ENCODE measurements at places on chromosomes 5 and 9.

DNA sequence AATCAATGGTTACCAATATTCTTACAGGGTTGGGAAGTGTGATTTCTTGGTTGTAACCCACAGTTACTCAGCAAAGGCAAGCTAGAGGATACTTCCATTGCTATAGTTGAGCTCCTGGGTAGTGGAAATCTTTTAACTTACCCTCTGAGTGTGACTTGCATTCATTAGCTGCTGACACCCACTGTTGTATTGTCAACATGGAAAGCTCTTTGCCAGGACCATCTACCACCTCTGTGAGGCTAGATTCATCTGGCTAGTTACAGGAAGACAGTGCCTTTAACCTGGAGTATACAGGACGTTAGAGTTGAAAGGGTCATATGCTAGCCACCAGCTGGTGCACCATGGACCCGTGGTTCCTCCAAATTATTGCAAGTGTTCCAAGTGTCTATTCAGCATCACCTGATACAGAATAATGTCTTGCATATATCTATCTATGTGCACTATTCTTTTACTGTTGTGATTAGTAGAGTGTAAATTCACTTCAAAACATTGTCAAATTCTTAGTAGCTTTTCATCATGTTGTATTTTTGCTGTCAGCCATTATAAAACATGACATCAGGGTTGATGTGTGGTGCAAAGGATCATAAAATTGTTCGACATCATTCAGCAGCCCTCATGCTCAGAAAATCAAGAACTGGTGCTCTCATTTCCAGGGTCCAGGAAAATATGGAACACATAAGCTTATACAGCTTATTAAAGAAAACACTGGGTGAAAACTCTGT, 239.0 kb downstream of the PJA2 start:
- no peak for DNase-seq

DNA sequence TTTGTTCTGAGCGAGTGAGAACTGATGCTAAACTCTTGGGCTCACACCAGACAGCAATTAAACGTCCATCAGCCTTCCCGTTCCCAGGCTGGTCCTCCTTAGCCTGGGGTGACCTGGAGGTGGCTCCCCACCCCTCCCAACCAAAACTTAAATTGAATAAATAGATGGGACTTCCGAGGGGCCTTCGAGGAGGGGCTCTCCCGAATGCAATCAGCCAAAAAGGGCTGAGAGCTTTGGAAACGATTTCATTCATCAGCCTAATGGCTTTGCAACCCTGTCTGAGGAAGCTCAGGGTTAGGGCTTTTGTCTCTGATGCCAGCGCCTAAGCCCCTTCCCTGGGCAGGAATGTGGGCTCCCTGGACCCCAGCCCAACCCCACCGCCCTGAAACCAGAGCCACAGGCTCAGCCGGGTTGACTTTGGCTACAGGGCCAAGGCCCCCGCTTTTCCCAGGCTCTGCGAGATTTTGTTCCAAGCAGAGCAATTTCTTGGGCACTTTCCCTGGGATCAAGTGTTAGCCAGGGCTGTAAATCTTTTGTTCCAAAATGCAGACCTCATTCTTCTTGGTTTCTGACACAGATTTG, 29.2 kb downstream of the LHX3 start:
- DNase-seq: no peak

GRCh38 chr9:81558091-81558830, 131.1 kb downstream of the TLE1 start:
- no peak for DNase-seq

GRCh38 chr5:179792612-179793467, 946 bp upstream of the LTC4S start:
- DNase-seq: no peak

GRCh38 chr5:4949108-4949507, 191.0 kb upstream of the ADAMTS16 start:
- no peak for DNase-seq

- DNase-seq: no peak
Measured at GRCh38 chr9:91852801-91853347, 97.2 kb downstream of the ROR2 start.

DNA sequence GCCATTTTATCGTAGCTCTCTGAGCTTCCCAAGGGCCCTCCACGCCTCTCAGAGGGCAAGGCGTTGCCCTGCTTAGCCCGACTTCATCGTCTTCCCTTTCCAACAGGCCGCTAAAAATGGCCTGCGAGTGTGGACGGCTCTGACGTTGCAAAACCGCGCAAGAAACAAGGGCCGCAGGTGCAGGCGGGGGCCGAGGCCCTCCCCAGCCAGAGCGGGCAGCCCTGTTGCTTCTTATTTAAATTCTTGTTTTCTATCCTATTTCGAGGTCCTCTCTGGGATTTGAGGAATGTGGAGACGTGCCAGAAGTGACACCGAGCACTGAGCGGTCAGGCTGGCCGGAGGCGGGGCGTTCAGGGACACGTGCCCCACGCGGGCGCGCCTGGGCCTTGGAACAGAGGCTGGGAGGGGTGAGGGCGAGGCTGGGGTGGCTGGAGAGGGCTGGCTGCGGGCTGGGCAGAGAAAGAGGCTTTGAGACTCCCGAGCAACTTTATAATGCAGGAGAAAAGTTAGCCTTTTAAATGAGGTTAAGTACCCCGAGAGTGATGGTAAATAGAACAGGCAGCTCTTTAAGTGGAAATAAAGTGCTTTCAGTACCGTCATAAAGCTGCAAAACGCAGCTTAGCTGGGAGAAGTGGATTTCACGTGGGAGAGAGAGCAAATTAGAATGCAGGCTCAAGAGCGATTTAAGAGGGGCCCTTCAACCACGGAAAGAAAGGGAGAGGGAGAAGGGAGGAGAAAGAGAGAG, 243.6 kb downstream of the AUH start:
- peak; percentile 32 for DNase-seq

DNA sequence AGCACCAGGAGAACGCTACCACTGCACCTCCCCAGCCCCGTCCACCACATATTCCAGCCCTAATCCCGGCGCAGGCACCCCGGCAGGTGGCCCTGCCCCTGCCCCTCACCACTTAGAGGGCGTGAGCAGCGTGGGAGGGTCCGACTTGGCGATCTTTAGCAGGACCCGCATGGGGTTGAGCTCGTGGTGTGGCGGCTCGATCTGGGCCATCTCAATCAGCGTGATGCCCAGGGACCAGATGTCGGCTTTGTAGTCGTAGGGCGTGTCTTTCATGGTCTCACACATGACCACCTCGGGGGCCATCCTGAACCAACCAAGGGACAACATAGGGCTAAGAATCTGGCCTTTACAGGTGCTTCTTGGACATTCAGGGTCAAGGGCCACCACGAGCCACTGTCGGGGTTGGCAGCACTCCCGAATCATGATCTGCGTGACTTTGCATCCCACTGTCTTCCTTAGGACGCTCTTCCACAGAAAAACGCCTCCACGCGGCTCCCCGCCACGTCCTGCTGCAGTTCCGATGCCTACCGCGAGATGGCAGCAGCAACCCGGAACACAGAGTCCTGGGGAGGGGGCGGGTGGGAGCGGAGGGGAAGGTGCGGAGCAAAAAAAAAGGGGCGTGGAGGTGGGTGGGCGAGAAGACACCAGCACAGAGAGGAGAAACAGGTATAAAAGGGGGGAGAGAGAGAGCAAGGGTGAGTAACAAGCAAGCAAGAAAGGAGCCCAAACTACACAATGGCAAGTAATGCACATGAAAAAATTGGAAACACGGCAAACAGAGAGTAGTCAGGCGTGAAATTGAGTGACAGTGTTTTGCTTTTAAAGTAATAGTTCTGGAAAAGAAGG, 81.3 kb downstream of the STK10 start:
- peak; percentile 46 for DNase-seq

DNA sequence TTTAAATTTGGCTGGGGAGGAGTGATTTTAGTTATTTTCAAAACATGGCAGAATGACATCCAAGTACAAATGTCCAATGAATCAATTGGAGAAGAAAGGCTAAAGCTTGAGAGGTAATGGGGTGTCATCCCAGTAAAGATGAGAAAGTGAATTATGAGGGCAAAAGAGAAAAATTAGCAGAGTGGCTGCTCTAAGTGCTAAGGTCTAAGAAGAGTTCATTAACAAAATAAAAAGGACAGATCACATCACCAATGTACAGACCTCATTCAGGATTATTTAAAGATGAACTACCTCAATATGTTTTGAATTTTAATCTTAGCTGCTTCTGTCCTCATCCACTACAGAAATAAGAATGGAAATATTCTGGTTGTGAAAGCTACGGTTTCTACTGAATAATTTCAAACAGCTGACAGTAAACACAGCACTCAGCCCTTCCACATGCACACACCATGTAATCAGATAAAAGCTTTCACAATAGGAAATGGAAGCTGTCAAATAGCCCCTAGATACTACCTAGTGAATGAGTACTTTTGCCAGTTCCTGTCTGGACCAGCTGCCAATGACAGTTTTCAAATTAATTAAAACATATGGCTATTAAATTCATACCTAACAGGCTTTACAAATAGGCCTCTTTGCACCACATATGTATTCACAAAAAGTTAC, 171.5 kb downstream of the SSBP2 start:
- peak; percentile 57 for DNase-seq

DNA sequence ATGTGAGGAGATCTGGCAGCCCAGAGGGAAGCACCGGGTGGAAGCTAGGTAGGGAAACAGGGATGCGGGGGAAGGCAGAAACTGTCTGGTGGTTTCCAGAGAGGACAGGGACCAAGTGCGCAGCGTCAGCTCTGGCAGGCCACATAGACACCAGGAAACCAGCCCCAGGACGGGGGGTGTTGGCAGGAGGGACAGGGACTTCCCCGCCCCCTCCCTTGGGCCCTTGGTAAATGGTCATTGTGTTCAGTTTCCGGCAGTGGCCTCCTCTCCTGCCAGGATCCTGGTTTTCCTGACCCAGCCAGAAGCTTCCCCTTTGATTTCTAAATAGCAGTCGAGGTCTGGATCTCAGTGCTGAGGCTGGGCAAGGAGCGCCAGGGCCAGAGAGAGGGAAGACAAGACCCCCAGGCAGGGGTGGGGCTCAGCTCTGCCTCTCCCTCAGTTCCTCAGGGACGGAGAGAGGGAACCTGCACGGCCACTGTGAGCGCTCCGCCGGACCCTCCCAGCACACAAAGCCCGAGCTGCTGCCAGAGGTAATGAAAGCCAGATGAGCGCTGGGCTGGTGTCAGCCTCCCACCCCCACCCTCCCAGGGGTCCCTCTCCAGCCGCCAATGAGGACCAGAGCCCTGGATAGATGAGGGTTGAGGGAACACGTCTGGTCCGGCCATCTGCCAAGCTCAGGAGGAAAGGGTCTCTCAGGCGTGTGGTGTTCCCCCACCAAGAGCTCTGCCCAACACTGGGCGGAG, 1.8 kb downstream of the RALGDS start:
- peak; percentile 46 for DNase-seq

GRCh38 chr5:28729067-28729466, 1690.7 kb upstream of the CDH9 start:
- DNase-seq: no peak

DNA sequence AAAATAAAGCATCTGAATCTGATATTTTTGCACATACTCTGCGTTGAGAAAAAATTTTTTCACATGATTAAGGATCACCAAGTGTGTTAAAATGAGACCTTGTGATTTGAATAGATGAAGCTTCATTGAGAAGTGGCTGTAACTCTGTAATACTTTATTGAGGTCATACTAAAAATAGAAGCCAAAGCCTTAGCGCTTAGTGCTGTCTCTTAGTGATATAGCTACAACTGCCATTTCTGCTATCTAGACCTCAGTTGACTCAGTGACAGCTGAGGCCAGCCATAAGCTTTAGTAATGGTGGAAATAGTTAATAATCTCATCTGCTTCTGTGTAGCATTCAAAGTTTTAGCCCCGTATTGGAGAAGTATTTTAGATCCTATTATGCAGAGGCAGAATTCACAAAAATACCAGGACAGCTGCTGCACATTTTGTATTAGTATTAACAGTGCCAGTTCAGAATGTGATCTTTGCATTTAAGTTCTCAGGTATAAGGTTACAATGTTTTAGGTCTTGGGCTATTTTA, 107.4 kb upstream of the SGCD start:
- DNase-seq: no peak

GRCh38 chr5:97455996-97456395, 272.9 kb upstream of the RIOK2 start:
- no peak for DNase-seq

DNA sequence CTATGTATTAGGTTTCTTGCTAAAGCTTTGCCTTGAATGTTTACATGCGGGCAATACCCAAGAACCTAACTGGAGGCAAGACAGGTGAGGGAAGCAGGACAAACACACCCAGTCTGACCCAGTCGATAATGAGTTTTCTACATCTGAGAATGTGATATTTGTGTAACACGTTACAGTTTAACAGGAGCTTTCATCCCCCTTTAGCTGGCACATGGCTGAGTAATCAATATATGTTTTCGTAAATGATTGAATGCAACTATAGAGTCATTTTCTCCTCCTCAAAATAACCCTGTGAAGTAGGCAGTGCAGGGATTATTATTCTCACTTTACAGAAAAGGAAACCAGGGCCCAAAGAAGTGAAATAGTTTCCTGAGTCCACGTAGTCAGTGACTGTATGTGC, 84.7 kb upstream of the HTR4 start:
- no peak for DNase-seq

DNA sequence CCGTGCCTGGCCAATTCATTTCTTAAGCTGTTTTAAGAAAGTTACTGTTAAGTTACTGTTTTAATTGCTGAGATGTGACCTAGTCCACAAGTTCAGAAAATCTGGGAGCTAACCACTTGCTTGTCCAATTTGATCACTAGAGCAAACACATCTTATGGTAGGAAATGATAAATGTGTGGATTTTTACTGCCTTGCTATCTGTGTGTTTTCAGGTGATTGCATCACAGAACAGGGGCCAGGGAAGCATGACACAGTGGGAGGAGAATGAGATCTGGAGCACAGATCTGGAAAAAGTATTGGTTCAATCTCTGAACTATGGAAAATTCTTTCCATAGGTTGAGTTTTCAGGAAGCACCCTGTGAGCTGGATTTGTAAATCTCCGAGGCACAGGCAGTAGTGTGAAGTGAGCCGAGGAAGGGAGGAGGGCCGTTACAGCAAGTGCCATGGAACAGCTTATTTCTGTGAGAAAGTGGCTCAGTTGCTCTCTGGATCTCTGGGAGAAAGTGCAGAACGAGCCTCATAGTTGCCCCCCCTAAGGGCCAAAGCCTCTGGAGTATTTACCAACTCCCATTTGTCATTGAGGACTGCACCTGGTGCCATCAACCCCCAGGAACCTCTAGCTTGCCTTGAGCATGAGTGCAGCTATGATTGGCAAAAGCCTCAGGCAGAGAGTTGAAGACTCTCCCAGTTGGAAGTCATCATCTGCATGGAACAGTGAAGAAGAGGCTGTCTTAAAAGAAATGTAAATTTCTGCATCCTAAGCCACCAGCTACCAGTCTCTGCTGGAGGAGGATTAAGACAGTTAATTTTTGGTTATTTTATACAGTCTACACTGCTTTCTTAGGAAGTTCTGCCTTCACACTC, 161.8 kb upstream of the CLINT1 start:
- no peak for DNase-seq

Measured in endothelial cell of umbilical vein (primary cell).